Hypothalamus (tissue), 51 donors: ENCODE measurements at places on chromosomes 4 and X.

GRCh38 chr4:4766564-4766963, 92.9 kb upstream of the MSX1 start:
- DNase-seq: no peak

GRCh38 chr4:94714365-94715160, 43.2 kb upstream of the BMPR1B start:
- no peak for DNase-seq

DNA sequence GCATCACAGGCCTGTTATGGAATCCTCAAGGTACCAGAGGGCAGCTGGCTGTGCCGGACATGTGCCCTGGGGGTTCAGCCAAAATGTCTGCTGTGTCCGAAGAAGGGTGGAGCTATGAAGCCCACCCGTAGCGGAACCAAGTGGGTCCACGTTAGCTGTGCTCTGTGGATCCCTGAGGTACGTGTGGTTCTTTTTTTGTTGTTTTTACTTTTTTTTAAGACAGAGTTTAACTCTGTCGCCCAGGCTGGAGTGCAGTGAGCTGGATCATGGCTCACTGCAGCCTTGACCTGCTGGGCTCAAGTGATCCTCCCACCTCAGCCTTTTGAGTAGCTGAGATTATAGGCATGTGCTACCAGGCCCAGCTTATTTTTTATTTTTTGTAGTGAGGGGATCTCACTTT, 46.1 kb downstream of the JADE1 start:
- no peak for DNase-seq

DNA sequence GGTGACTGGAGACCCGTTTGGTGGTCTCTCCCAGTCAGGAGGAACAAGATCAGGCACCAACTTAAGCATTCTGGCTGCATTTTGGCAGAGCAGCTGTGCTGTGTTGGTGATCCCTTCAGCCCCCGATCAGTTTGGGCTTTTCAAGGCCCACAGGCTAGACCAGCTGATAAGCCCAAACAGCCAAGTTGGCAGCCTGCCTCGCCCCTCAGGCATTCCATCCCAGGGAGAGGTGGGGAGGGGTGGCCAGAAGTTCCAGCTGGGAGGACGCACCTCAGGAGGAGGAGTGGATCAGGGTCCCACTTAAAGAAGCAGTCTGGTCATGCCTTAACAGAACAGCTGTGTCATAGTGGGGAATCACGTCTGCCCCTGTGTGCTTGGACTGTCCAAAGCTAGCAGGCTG, 105.8 kb downstream of the CHIC1 start:
- no peak for DNase-seq

GRCh38 chr4:159298502-159298901, 195.6 kb downstream of the RAPGEF2 start:
- DNase-seq: no peak

DNA sequence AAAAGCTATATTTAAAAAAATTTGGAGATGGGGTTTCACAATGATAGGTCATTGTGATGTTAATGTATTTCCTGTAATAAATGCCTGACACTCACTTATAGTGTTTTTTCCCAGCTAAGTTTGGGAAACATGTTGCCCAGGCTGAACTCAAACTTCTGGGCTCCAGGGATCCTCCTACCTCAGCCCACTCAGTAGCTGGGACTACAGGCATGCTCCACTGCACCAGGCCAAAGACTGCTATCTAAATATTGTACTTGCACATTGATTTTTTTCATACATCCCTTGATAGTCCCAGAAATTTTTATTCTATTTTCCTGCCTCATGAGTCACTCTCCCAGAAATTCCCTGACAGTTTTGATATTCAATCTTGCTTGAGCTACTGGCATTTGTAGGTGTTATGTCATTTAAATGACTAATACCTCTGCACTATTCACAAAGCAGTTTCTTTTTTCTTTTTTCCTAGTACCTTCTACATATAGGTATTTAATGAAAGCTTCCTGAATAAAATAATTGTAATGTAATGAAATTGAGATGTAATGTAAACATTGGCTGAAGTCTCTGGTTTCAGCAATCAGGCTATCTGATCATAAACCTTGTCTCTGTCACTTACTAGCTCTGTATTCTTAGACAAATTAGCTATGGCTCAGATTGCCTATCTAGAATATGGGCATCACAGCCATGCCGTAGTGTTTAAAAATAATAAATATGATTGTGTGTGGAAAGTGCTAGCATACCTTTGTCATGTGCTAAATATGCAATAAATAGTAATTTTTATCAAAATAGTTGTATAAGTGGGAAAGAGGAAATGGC, 1973.0 kb upstream of the AGA start:
- DNase-seq: no peak

GRCh38 chrX:108198420-108198819, 106.8 kb downstream of the ATG4A start:
- no peak for DNase-seq

GRCh38 chrX:149962859-149963757, 24.8 kb upstream of the EOLA2 start:
- DNase-seq: peak; percentile 7

DNA sequence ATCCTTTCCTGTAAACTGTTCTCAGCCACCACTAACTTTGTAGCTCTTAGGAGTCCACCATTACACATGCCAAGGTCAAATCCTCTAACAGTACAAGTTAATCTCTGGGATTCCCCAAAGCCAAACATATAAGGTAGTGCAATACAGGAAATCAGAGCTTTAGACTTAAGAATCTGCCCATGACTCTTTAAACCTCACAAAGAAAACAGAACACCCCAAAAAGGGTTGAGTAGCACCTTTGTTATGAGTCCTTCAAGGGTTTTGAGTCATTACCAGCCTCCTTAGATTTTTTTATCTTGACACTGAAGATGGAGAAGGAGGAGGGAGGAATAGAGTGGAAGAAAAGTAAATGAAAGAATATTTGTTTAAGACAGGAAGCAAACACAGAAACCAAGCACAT, 243.9 kb upstream of the SPANXN1 start:
- DNase-seq: no peak

DNA sequence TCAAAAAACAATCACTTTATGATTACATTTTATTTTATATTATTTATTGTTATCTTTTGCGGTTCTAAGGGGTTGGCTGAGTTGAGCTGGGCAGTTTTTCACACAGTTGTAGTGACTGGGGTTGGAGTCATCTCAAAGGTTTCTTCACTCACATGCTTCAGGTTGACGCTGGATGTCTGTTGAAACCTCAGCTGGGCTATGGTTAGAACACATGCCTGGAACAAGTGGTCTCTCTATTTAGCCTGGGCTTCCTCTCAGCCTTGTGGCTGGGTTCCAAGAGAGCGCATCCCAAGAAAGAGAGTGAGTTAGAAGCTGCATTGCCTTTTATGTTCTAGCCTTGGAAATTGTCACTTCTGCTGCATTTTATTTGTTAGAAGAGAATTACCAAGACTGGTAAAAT, 87.4 kb downstream of the CBLL2 start:
- DNase-seq: no peak
